NCI-H1105 (cell line): ENCODE measurements at places on chromosomes 7 and 10.
A peak's percentile ranks its signal among the peaks of the same experiment; 100 is the strongest.

GRCh38 chr10:5538892-5539651 is 14.3 kb downstream of the CALML3 start:
- DNase-seq = no peak

DNA sequence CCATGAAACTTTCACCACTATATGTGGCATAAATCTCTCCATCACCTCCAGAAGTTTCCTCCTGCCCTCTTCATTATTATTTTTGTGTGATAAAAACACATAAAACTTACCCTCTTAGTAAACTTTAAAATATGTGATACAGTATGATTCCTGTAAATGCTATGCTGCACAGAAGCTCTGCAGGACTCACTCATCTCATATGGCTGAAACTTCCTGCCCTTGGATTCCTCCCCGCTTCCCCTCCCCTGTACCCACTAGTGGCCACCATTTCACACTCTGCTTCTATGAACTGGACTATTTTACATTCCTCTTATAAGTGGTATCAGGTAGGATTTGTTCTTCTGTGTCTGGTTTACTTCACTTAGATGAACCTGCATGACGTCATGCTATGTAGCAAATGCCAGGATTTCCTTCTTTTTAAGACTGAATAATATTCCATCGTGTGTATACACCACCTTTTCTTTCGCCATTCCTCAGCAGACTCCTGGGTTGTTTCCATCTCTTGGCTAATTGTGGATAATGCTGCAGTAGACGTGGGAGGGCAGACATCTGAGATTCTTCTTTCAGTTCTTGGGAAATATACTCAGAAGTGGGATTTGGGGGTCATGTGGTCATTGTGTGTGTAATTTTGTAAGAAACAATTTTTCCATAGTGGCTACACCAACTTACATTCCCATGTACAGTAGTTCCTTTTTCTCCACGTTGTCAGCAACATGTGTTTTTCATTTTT is 335.2 kb downstream of the SDK1 start:
- DNase-seq = no peak

- DNase-seq = no peak
Measured at GRCh38 chr10:62230344-62231121, 38.1 kb downstream of the RTKN2 start.

- no peak for DNase-seq
Measured at GRCh38 chr10:127563718-127564553, 14.8 kb downstream of the NPS start.

DNA sequence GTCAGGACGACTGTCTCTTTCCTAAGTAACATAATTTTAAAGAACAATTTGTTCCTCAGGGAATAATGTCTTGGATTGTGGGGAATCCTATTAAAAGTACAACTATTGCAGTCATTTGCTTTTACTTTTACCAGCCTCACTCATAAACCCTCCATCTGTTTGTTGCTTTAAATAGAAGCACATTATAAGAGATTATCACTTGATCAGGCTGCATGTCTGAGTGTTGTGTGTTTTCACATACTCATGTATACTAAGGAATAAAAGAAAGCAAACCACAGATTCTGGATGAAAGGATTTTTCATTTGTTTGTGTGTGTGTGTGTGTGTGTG is 1077.8 kb downstream of the KCNMA1 start:
- DNase-seq = no peak

DNA sequence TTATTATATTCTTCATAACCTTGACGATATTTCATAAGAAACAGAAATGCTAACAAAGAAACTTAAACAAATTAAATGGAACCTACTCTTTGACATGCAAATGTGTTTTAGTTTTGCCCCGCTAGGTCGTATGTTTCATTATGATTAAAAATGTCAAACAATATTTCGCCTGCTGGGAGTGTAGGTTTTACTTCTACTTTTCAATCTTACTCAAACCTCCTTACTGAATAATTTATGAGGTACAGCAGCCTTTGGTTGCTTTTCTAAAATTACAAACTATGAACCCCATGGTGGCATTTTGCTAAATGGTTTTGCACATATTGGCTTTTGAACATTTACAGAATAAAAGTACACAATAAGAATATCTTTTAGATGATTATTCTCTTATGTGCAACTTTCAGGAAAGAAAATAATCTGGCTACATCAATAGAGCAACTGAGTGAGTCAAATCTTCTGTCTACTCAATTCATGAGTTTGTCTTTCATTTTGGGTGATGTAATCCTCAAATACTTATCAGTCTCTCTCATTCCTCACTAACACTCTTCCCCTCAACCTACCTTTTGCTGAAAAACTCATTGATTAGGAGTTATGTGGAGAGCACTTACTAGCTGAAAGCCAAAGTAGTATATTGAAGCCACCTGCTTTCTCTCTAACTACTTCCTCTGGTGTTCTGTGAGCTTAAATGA is 1226.4 kb downstream of the XPNPEP1 start:
- DNase-seq = no peak

- DNase-seq = no peak
Measured at GRCh38 chr7:14938181-14938580, 35.6 kb upstream of the DGKB start.

GRCh38 chr10:48681740-48682139 is 2.9 kb upstream of the WDFY4 start:
- no peak for DNase-seq

GRCh38 chr7:151504715-151505326 is 14.9 kb downstream of the RHEB start:
- DNase-seq = no peak

DNA sequence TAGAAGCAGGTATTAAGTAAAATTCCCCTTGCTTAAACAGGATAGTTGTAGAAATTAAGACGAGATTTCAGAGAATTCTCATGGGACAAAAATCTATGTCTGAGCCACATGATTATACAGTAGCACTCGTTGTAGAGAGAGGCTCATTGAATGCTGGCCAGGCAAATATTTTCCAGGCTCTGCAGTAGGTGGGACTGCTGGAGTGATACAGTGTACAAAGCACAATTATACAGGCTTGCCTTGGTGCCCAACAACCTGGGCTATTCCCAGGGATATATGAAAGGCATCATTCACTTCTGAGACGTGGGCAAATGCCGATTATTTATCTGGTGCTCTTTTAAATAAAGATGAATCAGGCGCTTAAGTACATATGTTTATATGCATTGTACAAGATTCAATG is 380.6 kb downstream of the PHTF2 start:
- no peak for DNase-seq

DNA sequence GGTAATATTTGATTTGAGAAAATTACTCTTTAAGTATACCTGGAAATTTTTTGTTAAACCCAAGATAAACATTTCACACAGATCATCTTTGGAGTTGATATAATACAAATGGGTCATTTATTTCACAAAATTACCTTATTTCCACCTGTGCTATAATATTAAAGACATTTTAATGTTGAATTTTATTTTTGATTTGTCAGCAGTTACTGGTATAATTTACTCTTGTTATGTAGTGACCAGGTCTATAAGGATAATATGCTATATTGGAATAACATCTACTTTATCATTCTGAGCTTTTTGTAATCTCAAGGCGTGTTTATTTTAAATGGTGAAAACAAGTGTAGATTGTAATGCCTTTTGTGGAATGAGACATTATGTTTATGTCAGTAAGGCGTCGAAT is 26.6 kb downstream of the PRKAR2B start:
- DNase-seq = no peak

- no peak for DNase-seq
Measured at GRCh38 chr7:149801002-149801566, 27.7 kb upstream of the ZNF467 start.

DNA sequence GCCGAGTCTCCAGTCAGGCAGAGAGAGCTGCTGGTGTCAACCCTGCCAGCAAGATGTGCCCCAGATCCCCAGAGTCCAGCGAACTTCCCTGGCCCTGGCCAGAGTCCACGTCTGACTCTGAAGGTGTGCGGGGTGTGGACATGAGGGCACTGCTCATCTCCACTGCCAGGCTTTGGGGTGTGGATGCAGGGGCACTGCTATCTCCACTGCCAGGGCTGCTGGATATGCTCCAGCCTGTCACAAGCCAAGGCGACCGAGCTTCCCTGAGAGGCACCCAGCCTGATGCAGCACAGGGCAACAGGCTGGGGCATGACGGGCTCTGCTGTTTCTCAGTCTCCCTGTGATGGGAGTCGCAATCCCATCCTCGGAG is 596.8 kb downstream of the PTPRN2 start:
- DNase-seq = no peak

DNA sequence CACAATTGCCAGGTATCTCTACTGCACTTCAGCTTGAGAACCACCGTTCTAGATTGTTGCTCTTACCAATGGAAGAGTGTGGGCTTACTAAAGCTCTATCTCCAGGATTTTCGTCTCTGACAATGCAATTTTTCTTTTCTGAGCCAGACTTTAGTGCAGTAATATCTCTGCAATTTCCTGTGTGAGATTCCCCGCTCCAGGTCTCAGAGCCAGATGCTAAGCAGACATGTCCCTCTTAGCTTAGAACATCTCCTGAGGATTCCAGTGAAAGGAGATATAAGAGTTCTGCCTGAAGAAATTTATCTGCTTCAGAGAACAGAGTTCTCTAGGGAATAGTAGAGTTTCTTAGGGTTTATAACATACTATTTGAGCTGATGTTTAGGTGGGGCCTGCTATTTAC is 82.0 kb downstream of the SND1 start:
- DNase-seq = no peak

- DNase-seq = no peak
Measured at GRCh38 chr7:24917510-24918239, 62.3 kb downstream of the OSBPL3 start.

- no peak for DNase-seq
Measured at GRCh38 chr7:155449008-155449868, 8.7 kb upstream of the EN2 start.

GRCh38 chr10:118585234-118585633 is 10.2 kb downstream of the PRLHR start:
- no peak for DNase-seq

DNA sequence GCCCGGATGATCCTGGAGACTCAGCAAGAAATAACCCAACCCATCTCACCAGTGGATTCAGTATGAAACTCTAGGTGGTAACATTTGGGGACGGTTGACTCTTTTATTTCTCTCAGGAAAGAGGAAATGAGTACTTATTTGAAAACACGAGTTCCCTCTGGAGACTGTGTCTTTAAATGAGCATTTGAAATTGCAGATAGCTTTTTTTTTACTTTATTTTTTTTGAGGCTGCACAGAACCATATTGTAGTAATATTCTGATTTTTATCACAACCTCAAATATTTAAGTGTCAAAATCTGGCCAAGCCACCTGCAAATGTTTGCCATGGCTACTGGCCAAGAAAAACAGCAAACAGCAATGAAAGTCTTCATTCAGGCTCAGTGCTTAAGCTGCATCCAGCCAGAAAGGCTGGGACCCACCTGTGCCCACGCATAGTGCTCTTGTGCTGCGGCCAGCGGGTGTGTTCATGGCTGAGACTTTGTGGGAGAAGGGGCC is 160.8 kb downstream of the CREB5 start:
- DNase-seq = peak; percentile 90

- DNase-seq = no peak
Measured at GRCh38 chr10:72759584-72759983, 67.6 kb downstream of the MCU start.

DNA sequence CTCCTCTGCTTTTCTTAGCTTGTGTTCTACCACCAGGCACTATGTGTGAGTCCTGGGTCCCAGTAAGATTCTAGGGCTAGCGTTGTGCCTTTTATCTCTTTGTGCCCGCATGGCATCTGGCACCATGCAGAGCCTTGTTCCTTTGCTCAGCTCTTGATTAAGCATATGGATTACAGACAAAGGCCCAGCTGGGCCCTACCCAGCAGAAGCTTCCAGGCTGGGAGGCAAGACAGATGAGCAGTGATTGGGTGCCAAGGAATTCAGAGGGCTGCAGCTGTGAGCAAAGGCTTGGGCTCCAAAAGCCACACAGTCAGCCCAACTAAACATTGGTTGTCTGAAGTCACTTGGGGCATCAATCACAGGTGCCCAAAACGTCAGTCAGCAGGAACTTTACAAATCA is 2.0 kb downstream of the ACSM6 start:
- no peak for DNase-seq

DNA sequence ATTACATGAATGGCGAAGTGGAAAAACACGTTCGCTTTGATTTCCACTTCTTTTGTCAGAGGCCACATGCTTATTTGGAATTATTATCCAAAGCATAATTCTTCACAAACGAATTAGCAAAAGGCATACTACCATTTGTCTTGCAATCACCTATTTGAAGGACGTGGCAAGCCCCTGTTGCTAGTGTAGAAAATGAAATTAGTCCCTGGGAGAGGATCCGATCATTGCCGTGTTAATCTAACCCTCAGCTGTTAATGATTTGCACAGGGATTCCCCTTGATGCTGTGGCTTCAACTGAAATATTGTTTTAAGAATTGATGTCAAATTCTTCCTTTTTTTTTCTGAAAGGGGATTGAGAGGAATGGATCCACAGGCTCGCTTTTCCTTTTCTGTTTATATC is 4.6 kb downstream of the AGMO start:
- DNase-seq = no peak

GRCh38 chr7:28316489-28316888 is 95.8 kb upstream of the CREB5 start:
- DNase-seq = no peak

GRCh38 chr7:22867003-22867402 is 44.4 kb upstream of the TOMM7 start:
- DNase-seq = no peak

- no peak for DNase-seq
Measured at GRCh38 chr10:17737027-17737965, 14.7 kb upstream of the TMEM236 start.

GRCh38 chr7:17185690-17186070 is 112.8 kb upstream of the AHR start:
- no peak for DNase-seq

- DNase-seq = no peak
Measured at GRCh38 chr7:19351341-19352304, 206.4 kb upstream of the FERD3L start.

GRCh38 chr7:134351424-134351823 is 34.7 kb upstream of the SLC35B4 start:
- no peak for DNase-seq

DNA sequence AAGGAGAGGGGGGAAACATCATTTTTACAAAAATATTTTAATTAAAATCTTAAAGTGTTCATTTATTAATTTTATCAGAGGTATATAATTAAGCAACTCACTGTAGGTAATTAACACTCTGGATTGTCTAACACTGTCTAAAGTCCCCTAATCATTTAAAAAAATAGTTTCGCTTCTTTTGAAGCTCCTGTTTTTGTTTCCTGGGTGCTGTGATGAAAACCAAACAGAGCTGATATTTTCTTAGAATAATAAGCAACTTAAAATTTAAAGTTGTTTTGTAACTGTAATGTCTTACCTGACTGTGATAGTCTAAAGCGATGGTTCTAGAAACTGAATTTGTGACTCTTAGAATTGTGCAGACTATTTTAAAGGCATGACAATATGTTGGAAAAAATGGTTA is 961.0 kb downstream of the GATA3 start:
- DNase-seq = no peak
